RCC 7860 (cell line): ENCODE measurements at places on chromosomes 5 and 9.
A peak's percentile ranks its signal among the peaks of the same experiment; 100 is the strongest.

DNA sequence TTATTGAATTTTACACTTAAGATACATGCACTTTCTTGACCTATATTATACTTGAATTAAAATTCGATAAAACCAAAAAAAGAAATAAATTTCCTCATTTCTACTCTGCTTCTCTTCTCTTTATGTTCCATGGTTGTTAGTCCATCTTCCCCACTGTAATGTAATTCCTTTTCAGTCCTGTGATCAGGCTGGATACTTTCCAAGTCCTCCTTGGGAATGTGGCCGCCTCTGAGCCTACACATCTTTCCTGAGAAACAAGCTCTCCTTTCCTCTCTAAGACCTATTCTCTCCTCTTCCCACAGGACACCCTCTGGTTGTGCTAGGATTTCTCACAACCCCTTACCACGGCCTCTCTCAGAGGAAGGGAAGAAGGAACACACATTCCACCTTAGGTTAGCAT is 285.1 kb downstream of the DNAH5 start:
- no peak for DNase-seq

- peak; percentile 33 for DNase-seq
Observed at GRCh38 chr5:170597872-170598271, 94.1 kb downstream of the KCNIP1 start.

DNA sequence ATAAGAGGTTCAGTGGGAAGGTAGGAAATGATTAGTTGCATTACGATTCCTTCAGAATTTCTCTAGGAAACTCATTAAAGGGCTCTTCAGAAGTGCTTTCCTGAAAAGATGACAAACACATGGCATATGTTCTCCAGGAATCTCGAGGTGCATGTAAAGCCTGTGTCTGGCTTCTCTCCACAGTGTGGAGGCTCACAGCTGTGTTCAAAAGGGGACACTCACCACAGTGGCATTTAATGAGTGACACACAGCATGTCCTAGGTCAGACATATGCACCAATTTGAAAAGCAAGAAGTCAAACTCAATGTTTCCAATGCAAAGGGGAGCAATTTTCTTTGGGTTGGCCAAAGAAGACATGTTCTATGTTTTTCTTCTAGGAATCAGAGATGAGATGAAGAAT is 976.9 kb downstream of the MAT2B start:
- DNase-seq: no peak

- no peak for DNase-seq
Observed at GRCh38 chr9:84519413-84519812, 150.1 kb upstream of the NTRK2 start.

GRCh38 chr9:33329117-33329563 is 38.8 kb downstream of the NFX1 start:
- DNase-seq: peak; percentile 99

DNA sequence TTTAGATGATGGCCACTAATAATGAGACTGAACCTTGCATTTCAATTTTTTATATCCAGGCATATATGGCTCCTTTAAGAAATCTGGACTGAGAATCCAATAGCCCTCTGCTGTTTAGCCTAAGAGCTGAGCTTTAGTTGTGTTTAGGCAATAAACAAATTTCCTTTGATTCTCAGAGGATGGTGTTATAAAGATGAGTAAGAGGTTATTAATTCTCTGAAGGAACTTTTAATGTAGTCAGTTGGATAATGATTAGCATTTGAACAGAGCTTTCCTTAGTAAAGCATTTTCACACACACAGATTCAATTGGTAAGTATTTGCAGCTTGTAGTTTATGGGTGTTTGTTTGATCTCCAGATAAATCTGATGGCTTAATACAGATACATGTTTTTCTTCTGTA is 149.6 kb downstream of the PRR16 start:
- no peak for DNase-seq
